SHP77 (cell line): ENCODE measurements at places on chromosomes 1 and 21.

GRCh38 chr1:43797891-43798290 is 90.6 kb downstream of the ST3GAL3 start:
- no peak for DNase-seq

- DNase-seq: peak; percentile 4
These were observed 6.9 kb downstream of the CAMK1G start for GRCh38 chr1:209590405-209590804.

GRCh38 chr1:165592945-165593823 is 37.9 kb upstream of the MGST3 start:
- DNase-seq: peak; percentile 34

GRCh38 chr1:37032660-37033354 is 1.5 kb downstream of the GRIK3 start:
- no peak for DNase-seq

GRCh38 chr1:21665711-21666575 is 3.2 kb downstream of the RAP1GAP start:
- DNase-seq: no peak

DNA sequence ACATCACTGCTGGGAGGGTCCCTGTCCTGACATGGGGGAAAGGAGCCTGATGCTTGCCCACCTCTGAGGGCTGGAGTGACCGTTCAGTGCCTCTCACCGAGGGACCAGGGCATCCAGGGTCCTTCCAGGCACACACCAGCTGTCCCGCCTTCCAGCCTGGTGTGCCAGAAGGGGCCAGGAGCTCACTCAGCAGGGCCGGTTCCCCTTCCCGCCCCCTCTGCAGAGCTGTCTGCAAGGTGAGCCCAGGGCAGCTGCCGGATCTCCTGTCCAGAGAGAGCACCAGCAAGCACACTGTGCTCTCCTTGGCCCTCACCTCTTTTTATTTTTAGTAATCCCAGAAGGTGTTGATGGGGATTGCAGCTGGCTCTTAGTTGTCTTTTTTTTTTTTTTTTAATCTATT is 16.9 kb downstream of the H6PD start:
- peak; percentile 24 for DNase-seq

DNA sequence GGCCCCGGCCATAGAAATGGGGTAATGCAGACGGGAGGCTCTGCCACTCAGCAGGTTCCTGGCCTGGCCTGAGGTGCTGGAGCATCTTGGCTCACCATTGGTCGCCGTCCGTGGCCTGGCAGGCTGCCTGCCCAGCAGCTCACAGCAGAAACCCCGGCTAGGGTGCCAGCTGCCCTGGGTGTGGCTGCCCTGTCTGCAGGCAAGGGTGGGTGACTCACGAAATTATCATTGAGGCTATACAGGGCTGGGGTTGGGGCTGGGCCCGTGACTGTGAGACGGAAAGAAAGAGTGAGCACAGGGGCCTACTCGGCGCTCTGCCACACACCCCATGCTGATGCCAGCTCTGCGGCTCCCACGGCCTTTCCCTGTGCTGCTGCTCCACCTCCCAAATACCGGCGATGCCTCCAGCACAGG is 8.0 kb upstream of the PKP1 start:
- DNase-seq: peak; percentile 13

DNA sequence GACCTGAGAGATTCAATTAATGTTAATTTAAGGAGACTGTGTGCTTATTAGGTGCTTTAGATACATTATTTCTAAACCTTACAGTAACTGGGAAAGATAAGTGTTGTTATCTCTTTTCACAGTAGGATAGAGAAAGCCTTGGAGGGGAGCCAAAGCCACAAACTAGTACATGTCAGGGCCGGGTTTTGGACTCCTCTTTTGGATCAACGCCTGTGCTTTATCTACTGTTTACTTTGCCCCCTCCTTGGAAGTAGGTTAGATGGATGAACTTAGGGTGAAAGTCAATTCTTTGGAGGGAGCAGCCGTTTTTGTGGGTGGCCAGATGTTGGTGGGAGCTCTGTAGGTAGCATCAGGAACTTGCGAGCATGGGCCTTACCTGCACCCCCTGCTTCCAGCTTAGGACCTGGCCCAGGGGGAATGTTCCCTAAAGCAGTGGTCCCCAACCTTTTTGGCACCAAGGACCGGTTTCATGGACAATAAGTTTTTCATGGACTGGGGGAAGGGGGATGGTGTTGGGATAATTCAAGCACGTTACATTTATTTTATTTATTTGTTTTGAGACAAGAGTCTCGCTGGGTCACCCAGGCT is 1.7 kb downstream of the HHAT start:
- DNase-seq: no peak

- peak; percentile 29 for DNase-seq
These were observed 1.0 kb upstream of the HAO2 start for GRCh38 chr1:119367432-119368124.

- DNase-seq: no peak
These were observed 392.7 kb upstream of the LRRC7 start for GRCh38 chr1:69175053-69175452.

DNA sequence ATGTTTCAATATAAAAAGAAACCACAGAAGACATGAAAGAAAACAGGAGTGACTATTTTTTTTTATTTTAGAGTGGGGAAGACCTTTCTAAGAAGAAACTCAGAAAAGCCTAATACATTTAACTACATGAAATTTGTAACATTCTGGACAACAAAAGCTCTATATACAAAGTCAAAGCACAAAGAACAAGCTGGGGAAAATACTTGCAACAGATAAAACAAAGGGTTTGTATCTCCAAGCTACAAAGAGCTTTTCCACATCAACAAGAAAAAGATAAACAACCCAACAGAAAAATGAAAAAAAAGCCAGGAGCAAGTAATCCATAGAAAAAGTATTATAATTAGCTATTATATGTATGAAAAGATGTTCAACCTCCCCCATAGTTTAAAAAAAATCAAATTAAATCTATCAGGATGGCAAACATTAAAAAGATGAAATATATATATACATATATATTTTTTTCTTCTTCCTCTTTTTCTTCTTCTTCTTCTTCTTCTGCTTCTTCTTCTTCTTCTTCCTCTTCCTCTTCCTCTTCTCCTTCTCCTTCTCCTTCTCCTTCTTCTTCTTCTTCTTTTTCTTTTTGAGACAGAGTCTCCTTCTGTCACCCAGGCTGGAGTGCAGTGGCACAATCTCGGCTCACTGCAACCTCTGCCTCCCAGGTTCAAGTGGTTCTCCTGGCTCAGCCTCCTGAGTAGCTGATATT is 49.1 kb upstream of the EPS8L3 start:
- no peak for DNase-seq

DNA sequence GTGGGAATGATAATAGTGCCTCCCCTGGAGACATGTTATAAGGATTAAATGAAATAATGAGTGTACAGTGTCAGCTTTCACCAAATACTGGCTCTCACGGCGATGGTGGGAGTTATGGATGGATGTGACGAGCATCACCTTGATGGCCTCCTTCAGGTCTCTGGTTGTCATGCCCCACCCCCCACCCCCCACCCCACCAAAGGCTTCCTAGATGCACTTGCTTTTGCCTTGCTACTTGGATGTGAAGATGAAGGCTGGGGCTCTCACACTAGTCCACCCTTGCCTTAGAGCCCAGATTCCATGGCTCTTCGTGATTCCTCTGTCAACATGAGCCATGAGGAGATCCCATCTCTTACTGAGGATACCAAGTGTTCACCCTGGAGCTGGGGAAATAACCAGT is 412.3 kb downstream of the NPHP4 start:
- DNase-seq: no peak

- DNase-seq: no peak
These were observed 1.8 kb downstream of the C2CD2 start for GRCh38 chr21:41951876-41952567.

GRCh38 chr1:185920602-185921001 is 186.4 kb downstream of the HMCN1 start:
- no peak for DNase-seq

- DNase-seq: no peak
These were observed 1.5 kb upstream of the PALMD start for GRCh38 chr1:99644279-99645004.
